NCI-H1694 treated with DMSO at 0.1 percent for 48 hours (cell line): ENCODE measurements at places on chromosomes 6 and 20.

GRCh38 chr6:7381092-7381491, 8.4 kb downstream of the CAGE1 start:
- DNase-seq, result no peak

DNA sequence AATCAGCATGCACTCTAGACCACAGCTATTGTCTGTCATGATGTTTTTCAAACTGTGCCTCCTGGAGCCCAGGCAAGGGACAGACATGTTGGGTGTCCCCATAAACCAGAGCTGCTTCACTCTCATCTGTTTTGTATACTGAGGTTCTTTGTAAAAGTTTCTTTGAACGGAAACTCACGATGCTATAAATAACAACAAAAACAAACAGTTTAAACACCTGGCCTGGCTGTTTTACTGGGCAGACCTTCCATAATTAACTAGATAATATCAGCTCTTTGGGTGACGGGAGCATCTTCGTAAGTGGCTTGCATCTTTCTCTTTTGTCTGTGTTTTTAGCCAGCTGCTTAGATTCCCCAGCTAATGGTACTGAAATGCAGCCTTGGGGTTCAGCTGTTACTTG, 190.3 kb downstream of the ZDHHC14 start:
- DNase-seq, result no peak

- no peak for DNase-seq
Observed at GRCh38 chr6:43931201-43931600, 161.2 kb downstream of the VEGFA start.

GRCh38 chr20:37994512-37994911, 38.7 kb downstream of the TTI1 start:
- DNase-seq, result no peak

DNA sequence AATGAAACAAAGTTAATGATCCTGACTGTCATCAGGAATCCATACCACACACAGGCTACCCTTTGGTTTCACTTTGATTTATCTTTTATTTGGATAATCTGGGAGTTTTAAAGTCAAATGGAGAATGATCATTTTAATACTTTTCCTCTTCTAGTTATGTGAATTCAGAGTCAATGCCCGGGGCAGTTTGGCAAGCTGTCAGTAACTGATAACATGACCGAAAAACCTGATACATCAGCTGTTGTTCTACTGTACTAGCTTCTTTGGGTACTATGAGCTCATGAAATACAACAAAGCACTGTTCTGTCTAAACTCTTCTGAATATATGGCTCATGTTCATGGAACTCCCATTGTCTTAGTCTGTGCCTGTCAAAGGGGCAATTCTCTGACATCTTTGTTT, 30.2 kb downstream of the KLHL31 start:
- DNase-seq, result no peak

- DNase-seq, result peak; percentile 96
Observed at GRCh38 chr6:13526727-13527670, 39.6 kb upstream of the GFOD1 start.

DNA sequence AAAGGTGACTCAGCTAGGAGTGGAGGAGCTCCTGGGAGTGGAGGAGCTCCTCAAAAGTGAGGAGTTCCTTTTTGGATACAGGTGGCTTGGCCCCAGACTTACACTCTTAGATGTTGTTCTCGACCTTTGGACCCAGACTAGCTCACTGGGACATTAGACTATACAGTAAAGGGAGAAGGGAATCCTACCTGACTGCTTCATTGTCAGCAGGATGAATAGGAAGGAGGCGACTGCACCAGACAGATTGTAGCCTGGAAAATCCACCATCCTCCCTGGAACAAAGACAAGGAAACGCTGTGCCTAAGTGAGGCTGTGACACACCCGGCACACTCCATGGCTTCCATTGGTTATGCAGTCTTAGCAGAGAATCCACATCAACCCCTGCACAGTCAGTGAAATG, at the start of gene BTNL2:
Gene BTNL2 (minus strand): TSS at position 325 of the 400 bp plus-strand sequence. CDS start 58 bp downstream, at position 267.
- DNase-seq, result no peak

GRCh38 chr20:33645072-33645358, 17.1 kb upstream of the C20orf144 start:
- DNase-seq, result no peak

GRCh38 chr6:138196122-138196738, 22.1 kb downstream of the PBOV1 start:
- DNase-seq, result no peak

DNA sequence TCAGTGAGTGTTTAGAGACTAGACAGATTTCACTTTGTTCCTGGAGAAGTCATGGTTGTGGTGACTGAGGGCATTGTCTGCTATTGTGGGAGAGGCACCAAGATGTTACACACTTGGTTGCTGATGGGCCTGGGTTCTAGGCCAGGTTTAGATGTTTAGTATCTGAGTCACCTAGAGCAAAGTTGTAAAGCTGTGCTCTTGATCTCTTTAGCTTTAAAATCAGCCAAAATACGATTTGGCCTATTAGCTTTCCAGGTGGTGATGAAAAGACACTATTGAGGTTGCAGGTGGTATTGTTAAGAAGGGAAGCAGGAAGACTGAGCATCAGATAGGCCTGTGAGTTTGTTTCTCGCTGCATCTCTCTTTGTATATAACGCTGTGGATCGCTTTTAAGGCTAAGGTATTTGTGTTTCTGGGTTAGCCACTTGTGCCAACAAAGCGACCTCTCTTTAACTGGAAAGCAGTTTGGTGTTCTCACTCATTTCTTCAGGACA, 48.6 kb downstream of the FOXO3 start:
- no peak for DNase-seq

- DNase-seq, result no peak
Observed at GRCh38 chr6:13508711-13509705, 21.6 kb upstream of the GFOD1 start.

GRCh38 chr6:1513215-1513780, 96.4 kb upstream of the FOXC1 start:
- DNase-seq, result no peak

DNA sequence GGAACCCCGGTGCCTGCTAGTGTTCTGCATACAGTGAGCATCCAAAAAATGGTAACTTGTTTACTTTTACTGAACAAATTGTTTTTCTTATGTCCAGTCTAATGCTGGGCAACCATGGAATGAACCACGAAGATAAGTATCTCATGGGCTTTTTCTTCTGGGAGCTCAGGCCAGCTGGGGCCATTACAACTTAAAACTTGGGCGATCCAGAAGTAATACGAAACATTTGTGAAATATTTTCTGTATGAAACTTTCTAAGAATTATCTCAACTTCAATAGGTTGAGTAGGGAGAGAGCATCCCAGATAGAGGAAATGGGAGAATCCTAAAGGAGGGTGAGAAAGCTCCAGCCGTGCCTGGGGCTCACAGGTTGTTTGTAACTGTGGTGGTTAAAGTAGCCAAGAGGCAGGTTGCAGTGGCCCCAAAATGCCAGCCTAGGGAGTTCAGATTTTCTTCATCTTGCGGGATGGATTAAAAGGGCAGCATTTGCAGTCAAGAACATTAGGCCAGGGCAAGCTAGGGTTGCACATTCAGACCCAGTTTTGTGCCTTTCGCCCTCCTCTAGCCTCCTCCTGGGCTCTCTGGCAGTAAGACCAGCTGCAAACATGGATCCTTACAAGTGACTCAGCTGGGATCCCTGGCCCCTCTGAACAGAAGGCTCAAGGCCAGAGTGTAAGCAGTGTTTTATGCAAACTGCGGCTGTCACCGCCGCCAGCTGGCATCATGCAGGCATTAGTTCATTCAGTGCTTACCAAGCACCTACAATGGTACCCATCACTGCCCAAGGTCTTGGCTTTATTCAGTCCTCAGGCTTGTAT, 41.5 kb downstream of the ELMO2 start:
- DNase-seq, result no peak

- DNase-seq, result no peak
Observed at GRCh38 chr20:63309261-63310071, 16.5 kb downstream of the COL20A1 start.

DNA sequence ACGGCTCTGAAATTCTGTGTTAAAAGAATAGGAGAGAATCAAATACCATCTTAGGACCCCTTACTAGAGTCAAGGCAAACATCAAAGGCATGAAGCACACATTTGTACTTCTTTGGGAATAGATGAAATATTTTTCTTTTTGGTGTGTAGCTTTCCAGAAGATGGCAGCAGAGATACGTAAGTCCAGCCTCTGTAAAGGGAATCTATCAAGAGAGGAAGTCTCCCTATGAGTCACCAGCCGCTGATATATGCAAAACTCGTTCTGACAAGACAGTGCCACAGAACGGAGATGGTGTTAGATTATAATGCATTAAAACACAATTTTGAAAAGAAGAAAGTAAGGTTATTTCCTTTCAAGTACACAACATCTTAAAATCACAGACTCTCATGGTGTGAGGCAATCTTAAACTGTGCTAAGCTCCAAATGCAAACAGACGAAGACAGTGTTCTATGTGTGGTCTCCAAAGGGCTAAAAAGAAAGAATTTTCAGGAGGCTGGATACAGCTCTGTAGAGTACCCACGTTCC, 120.0 kb upstream of the AGPAT4 start:
- DNase-seq, result peak; percentile 36

- no peak for DNase-seq
Observed at GRCh38 chr6:169292338-169293124, 38.9 kb upstream of the THBS2 start.

GRCh38 chr6:86217906-86218305, 575.2 kb upstream of the SYNCRIP start:
- DNase-seq, result no peak

GRCh38 chr20:33576432-33577125, 85.5 kb upstream of the C20orf144 start:
- DNase-seq, result peak; percentile 74

DNA sequence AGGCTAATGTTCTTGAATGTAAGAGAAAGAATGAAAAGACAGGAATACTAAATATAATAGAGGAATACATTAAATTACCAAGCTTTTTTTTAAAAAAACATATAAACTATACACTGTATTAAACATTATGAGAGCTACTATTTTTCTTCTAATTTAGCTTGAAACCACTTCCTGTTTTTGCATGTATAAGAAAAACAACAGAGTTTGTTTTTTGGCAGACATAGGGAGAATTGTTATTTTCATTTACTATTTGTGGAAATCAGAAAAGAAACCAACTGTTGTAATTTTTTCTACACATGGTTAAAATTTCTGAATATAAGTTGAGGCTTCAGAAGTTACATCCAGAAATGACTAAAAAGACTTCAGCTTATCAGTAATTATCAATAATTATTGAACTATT, 991.8 kb upstream of the GJE1 start:
- no peak for DNase-seq

DNA sequence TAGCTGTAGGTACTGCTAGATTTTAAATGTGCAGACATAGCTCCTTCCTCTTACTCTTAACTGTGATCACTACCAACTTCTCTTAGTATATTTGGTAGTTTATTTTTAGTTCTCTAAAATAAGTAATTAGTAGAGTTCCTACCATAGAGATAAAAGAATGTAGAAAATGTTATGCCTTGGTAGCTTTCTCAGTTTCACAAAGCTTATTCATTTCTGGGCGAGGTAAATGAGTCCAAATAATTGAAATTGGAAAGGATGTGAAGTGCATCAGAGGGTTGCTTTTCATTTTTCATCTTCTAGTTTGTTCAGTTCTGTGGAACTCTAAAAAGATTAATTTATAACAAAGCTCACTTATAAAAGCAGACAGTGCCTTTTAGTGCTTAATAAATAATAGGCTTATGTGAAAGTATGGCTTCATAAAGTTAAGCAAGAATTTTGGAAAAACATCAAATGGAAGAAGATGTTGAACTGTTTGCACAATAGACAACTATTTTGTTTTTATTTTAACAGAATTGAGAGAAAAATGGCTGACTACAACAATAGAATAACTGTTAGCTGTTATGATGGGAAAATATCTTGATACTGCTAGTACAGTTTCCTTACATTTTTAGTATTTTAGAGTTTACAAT, 303.7 kb downstream of the UTRN start:
- no peak for DNase-seq

- DNase-seq, result no peak
Observed at GRCh38 chr6:14540810-14541540, 423.4 kb downstream of the CD83 start.

GRCh38 chr6:78231002-78231401, 578.2 kb downstream of the MEI4 start:
- no peak for DNase-seq

DNA sequence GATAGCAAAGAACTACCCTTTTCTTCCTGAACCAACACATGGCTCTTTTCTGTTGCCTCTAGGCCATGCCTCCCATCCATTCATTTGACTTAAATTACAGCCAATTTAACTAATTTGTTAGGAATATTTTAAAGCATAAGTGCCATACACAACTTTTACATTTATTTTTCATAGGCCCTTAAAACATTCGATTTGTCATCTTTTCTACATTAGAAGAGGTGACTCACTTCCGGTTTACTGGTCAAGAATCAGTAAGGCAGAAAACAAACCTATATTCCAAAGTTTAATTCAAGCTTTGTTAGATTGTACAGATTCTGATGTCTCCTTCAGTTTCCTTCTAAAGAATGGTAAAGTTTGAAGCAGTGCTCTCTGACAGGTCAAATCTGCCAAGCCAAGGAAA, 344.3 kb downstream of the SAMD5 start:
- no peak for DNase-seq

DNA sequence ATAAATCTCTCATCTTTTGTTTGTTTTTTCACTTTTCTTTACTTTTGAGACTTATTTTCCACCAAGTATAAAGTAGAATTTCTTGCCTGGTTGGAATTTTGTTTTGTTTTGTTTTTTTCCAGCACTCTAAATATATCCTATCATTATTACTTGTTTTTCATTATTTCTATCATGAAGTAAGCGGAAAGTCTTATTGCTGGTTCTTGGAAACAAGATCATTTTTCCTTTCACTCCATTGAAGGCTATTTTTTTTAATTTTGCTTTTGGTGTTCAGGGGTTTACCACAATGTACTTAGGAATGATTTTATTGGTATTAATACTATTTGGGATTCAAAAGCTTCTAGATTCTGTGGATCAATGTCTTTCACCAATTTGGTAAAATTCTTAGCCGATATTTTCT, 190.1 kb downstream of the LAMA2 start:
- no peak for DNase-seq

- DNase-seq, result no peak
Observed at GRCh38 chr6:148955441-148955840, 208.6 kb downstream of the UST start.

- peak; percentile 29 for DNase-seq
Observed at GRCh38 chr6:34391786-34392496, 528 bp downstream of the NUDT3 start.

DNA sequence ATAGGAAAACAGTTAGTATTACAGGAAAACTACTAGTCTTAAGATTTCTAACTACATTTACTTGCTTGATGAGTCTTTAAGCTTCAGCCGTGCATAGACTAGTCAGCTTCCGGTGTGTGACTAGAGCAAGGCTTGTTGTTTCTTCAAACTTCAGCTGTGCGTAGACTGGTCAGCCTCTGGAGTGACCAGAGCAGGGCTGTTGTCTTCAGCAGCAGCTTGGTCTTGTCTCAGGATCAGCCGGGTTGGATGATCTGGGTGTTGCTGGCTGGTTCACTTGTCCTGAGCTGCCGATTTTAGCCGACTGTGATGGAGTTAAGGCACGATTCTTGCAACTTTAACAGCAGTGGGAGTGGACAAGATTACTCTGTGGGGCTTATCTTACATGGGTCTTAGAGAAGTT, 44.7 kb downstream of the HLA-C start:
- DNase-seq, result no peak

DNA sequence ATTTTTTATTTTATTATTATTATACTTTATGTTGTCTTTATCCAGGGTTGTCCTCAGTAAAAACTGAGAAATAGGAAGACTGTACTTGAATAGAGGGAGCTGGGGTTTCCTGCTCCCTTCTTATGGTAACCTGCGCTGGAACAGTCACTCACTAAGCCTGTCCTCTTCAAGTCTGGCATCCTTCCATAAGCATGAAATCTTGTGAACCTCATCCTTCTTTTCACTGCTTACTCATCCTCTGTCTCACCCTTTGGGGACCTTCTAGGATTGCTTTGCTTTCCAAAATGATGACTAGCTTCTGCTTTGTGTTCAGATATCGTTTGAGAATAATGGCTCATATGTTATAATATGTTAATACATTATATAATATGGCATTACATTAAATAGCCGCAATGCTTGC, 90.6 kb downstream of the C6orf118 start:
- no peak for DNase-seq
